ENCODE measurements at places on chromosomes 2 and 18.

DNA sequence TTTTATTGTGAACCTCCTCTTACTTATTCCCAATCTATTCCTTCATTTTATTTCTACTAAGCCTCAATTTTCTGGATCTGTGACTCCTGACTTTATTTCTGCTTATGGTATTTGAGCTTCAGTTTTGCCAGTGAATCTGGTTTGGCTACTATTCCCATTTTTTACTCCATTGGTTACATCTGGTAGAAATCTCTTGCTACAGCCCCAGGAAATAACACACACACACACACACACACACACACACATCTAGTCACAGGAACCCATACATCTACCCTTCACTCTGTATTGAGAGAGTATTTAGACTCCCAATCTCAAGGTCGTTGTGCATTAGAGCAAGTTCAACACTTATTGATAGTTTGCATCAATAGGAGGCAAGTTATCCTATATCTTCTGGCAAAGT is 37.0 kb upstream of the GALNT5 start:
- no peak for DNase-seq

DNA sequence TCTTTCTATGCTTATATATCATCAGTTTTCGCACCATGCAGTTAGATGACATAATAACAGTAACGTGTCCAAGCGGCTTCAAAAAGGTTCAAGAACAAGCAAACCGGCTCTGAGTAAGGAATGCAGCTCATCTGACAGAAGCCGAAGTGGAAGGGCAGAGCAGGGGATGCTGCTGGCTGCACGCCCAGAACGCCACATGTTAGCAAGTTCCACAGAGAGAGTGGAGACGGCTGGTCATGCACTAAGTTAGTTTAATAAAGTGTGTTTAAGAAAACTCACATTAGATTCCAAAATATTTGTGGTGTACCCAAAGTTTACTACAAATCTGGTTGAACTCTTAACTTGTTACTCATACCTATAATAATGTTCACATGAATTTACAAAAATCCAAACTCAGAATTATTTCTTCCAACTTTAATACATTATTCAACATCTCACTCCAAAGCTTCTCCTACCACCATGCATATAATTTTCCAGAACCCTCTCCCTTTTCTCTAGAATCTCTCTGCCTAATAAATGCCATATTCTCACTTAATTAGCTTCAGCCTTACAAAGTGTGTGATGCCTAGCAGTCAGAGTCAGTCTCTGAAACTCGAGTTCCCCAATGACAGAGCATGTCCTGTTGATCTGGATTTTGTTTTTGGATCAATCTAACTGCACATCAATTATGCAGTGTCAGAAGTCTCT is 170.0 kb downstream of the DNAH7 start:
- DNase-seq = peak; percentile 97

- DNase-seq = no peak
These were observed 8.8 kb downstream of the TEKT4 start for GRCh38 chr2:94879982-94880377.

GRCh38 chr2:130981667-130982066 is 111.6 kb downstream of the FAM168B start:
- no peak for DNase-seq

- DNase-seq = no peak
These were observed 63.6 kb downstream of the TNP1 start for GRCh38 chr2:216796115-216796840.

DNA sequence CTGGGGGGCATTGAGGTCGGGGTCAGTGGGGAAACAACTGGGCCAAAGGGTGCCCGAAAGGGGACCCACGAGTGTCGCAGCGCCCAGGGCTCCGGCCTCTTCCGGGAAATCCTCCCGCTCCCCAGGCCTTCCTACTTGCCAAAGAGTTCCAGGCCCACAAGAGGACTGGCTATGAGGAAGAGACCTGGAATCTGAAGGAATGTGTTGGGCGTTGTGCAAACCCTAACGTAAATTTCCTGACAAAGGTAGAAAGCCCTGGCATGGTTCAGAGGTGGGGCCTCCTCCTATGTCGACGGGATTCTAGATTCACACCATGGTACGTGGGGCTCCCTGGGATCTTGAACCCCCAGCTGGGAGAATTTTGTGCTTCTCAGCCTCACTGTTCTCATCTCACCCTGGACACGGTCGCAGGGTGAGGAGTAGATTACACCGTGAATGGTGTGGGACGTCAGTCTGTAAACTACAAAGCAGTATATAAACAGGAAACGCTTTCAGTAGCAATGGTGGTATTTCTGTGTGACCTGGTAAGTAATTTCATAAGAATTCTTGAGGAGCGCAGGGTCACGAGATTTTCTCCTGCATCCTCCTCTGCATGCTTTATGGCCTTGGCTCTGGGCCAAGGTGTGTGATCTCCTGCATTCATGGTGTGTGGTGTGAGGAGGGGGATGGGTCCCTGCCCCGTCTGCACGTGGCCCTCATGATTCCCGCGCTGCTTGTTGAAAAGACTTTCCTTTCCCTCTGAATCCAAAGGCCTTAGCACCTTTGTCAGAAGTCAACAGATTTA is 868 bp downstream of the HSBP1L1 start:
- no peak for DNase-seq

GRCh38 chr2:1078326-1078725 is 127.7 kb downstream of the SNTG2 start:
- DNase-seq = no peak

DNA sequence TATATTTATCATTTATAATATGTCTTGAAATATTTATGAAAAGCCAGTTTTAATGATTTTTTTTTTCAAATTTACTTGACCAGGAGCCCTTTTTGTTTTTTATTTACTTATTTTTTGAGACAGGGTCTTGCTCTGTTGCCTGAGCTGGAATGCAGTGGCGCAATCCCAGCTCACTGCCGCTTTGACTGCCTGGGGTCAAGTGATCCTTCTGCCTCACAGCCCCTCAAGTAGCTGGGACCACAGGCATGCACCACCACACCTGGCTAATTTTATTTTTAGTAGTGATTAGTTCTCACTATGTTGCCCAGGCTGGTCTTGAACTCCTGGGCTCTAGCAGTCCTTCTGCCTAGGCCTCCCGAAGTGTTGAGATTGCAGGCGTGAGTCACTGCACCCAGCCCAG is 5.7 kb downstream of the EPB41L5 start:
- no peak for DNase-seq

- DNase-seq = no peak
These were observed 59.0 kb upstream of the TMEFF2 start for GRCh38 chr2:192253692-192254091.

DNA sequence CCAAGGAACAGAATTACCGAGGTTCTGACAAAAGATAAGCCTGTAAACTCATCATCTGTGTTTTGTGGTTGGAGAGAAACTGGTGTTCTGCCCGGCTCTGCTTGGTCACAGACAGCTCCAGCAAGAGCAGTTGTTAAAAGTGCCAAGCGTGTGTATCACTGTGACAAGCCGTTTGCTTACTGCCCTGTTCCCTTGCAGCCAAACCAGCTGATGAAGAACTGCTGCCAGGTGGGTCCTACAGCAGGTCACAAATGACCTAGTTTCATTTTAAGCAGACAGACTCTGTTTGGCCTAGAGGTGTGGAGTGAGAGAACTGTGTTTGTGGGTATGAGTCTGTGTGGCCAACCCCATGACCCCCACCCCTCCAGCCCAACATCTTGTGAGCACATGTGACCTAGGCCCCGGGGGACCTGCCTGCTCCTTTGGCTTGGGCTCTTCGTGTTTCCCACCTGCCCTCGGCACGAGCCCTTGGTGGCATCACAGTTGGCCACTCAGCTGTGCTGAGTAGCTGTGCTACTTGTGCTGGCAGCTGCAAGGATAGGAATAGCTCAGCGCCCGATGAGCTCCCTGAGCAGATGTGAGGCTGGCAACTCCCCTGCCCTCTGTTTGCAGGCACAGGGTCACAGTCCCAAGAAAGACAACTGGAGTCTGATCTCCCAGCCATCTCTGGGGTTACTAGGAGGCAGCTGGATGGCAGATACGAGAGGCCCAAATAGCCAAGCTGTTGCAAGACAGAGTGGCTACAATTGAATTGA is 9.7 kb downstream of the OXER1 start:
- DNase-seq = no peak

DNA sequence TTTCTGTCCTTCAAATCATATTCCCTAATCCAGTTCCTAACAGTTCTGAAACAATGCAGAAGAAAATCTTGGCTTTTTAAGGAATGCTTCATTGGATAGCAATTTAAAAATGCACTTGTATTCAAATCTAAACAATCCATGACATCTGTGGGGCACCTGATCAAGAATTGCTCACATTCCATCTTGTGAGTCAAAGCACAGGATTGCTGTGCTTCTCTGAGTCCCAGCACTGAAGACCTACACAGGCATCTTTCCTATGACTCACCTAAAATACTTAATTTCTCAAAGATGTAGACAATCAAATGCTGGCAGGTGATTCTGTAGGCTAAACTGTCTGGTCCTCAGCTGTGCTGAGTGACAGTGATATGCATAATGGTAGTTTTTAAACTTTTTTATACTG is 10.1 kb upstream of the ATP8B1 start:
- DNase-seq = peak; percentile 86

DNA sequence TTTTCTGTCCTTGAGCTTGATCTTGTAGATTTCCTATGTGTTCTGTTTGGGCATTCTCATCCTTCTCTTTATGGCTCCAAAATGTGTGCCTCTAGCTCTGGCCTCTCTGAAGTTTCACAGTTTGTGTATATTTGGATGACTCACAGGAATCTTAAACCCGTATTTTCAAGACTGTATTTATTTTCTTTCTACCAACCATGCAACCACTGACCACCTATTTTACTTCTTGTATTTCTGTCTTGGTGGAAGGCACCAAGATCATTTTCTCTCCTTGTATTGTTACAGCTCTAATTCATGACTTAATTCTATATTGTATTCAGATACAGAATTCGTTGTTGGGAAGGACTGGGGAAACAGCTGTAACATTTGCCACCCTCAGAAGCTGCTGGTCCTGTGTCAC is 39.5 kb downstream of the ACSL3 start:
- DNase-seq = no peak

DNA sequence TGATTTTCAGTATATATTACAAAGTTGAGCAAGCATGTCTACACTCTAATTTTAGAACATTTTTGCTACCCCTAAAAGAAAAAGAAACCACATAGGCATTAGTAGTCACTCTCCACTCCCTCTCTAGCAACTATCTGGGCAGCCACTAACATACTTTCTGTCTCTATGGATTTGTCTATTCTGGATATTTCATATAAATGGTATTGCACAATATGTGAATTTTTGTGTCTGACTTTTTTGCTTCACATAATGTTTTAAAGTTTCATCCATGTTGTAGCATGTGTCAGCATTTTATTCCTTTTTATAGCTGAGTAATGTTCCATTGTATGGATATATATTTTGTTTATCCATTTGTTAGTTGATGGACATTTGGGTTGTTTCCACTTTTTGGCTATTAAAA is 232.5 kb upstream of the CTAGE1 start:
- DNase-seq = no peak

Data from GM04504 (cell line).